ENCODE measurements at places on chromosomes 7 and 10. TPM values are rescaled to one million over a fixed set of nuclear protein-coding genes. Genes with fewer than 3 reads are reported as not detected.

Gene CHRM2
- not detected for polyA plus RNA-seq

Gene PRF1
- 0.07 TPM for polyA plus RNA-seq

DNA sequence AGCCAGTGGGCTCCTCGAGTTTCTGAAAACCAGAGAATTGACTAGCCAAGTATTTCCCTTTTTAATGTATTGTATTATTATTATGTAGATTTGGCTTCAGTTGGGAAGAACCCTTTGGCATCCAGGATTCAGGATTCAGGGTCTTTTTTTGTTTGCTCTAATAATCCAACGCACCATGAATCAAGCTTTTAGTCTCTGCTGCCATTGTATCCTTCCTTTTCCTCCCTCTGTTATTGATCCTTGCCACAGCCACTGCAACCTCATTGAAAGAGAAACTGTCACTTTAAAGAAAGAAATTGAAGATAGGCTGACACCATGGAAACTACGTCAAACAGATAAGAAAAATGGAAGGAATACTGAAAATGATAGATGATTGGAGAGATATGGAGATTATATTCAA lies 150.0 kb downstream of the CHRM2 start:
- no peak for DNase-seq

DNA sequence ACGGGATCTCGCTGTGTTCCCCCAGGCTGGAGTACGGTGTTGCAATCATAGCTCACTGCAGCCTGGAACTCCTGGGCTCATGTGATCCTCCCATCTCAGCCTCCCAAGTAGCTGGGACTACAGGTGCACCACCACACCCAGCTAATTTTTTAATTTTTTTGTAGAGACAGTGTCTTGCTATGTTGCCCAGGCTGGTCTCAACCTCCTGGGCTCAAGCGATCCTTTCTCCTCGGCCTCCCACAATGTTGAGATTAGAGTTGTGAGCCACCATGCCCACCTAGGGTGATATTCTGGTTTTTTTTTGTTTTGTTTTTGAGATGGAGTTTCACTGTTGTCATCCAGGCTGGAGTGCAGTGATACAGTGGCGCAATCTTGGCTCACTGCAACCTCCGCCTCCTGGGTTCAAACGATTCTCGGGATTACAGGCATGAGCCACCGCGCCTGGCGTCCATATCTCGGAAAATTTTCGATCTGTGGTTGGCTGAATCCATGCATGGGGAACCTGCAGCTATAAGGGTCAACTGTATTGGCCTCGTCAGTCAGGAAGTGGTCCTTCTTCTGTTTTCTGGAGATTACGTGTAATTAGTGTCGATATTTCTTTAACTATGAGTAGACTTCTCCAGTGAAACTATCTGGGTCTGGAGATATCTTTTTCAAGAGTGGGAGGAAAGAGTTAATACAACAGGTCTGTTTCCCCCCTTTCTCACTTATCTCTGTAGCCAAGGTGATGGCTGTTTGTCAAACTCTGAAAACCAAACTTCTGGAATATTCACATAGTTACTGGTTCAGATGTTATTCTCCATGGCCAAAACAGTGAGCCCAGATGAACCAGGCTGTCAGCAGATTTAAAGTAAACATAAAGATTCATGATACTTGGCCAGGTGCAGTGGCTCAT lies 21.0 kb upstream of the FIS1 start:
- DNase-seq = no peak

Gene MSS51
- 0.36 TPM for polyA plus RNA-seq

DNA sequence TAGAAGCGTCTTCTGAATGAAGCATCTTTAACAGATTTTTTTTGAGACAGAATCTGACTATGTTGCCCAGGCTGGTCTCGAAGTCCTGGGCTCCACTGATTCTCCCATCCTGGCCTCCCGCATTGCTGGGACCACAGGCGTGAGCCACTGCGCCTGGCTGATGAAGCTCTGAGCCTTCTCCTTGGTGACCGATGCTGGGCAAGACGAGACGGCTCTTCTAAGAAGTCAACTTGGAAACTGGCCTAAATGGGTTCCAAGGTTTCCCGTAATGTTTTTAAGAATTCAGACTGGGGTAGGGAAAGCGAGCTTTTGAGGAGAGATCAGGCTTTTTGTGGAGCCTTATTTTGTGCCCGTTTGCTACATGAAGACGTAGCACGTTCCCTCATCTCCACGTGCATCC lies 224.5 kb downstream of the ZMYND11 start:
- no peak for DNase-seq

DNA sequence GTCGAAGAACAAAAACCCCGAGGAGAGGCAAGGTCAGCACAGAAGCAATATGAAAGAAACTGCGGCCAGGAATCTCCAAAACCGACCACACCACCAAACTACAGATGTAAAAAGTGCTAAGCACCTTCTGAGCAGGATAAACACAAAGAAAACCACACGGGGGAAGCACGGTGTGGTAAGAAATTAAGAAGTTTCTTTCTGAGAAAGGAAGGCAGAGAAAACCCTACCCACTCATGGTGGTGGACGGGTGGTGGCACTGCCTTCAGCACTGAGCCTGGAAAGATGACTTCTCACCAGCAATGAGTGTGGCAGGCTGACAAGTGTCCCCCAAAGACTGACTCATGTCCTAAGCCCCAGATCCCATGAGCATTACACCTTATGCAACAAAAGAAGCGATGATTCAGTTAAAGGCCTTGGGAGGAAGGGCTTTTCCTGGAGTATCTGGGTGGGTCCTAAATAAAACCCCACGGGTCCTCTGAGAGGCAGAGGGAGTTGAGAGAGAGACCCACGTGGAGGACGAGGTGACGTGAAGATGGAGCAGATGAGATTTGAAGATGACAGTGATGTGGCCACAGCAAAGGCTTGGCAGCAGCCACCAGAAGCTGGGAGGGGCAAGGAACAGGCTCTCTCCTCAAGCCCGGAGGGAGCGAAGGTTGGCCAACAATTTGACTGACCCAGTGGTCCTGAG lies 124.9 kb downstream of the DLG5 start:
- peak; percentile 74 for DNase-seq

- no peak for DNase-seq
Observed at GRCh38 chr7:87627634-87627994, 584 bp upstream of the RUNDC3B start.

GRCh38 chr7:154953006-154953684 lies 49.8 kb downstream of the PAXIP1 start:
- peak; percentile 16 for DNase-seq

Gene ENO4
- polyA plus RNA-seq = 0.18 TPM

GRCh38 chr7:94972296-94972695 lies 64.9 kb downstream of the PPP1R9A start:
- DNase-seq = no peak

DNA sequence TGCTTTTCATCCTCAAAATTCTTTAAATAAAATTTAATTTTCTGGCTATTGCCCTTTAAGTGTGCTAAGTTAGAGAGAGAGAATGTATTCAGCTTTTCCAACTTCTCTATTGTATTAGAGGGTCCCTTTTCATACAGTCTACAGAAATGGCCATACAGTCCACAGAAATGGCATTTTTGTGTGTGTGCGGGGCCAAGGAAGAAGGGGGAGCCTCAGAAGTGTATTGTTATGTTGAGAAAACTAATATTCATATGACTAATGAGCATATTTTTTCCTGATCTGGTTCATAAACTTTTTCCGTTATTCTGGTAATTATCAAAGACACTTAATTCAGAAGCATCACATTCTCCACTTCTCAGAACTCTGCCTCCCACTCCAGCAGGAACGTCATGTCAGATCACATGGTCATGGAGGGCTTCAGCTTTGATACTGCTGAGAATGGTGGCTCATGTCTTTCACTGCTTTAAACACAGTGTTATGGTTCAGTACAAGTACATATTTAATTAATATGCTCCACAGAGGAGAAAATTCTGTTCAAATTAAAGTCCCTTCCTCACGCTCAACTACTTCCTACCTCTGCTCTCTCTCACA lies 37.1 kb downstream of the ELMO1 start:
- no peak for DNase-seq

- DNase-seq = peak; percentile 57
Observed at GRCh38 chr7:45089341-45089891, 647 bp upstream of the NACAD start.

DNA sequence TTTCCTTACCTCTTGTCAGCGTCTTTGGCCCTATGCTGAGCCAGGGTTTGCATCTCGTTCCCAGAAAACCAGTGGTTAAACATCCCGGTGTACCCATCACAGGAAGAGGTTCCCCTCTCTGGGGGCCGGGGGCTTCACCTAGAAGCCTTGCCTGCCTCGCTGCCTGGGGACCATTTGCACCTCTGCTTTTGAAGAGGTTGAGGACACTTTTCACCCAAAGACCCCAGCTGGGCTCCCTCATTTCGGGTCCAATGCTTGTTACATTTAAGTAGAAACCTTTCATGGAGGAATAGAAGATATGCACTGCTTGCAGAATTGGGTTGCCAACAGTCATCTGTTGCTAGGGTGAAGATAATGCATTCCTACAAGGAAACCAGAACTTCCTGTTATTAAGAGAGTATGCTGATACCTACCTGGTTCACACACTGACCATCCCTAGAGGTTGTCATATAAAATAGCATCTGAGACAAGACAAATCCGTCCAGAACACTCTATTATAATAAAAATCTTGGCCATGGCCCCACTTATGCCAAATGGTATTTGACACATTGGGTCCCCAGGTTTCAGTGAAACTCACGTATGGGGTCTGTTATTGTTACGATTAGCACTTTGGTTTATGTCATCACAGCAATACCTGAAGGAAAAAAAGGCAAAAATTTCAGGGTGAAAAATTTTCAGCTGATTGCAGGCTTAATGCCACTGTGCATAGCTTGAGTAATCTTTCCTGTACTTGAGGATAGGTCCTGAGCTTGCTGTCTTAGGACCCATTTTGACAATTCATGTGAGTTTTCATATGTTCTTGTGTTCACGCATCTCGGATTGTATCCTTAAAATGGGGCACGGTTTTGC lies 917 bp downstream of the ZNF365 start:
- DNase-seq = peak; percentile 78

- no peak for DNase-seq
Observed at GRCh38 chr7:157281221-157281998, 55.4 kb upstream of the DNAJB6 start.

Gene CAV1
- polyA plus RNA-seq = 1,604 TPM

DNA sequence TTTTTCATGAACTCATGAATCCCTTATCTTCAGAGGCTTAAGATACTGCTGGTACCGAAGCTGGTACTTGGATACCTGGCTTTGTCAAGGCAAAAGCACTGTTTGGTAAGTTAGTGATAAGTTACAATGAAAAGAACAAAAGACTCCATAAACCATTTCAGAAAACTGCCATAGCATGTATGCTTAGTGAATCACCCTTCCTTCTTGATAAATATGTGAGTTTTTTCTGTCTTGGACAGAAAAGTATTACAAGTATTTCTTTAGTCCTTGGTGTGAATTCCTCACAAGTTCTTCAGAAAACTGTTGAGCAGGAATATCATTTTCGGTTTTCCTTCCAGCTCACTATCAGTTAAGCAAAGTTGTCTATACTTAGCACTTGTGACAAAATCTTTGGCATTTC lies 25.6 kb downstream of the PUS7 start:
- peak; percentile 3 for DNase-seq

GRCh38 chr10:33095867-33096815 lies 138.1 kb upstream of the ITGB1 start:
- no peak for DNase-seq

GRCh38 chr7:100221231-100221718 lies 1.5 kb downstream of the PVRIG start:
- no peak for DNase-seq

- DNase-seq = no peak
Observed at GRCh38 chr10:42583828-42584227, 54.5 kb downstream of the ZNF33B start.

- no peak for DNase-seq
Observed at GRCh38 chr10:62655337-62655994, 149.1 kb upstream of the ADO start.

Gene SPDYE1
- polyA plus RNA-seq = not detected

- DNase-seq = peak; percentile 40
Observed at GRCh38 chr10:114822444-114823076, 980 bp downstream of the FHIP2A start.

Gene PDE1C
- polyA plus RNA-seq = 8.0 TPM

DNA sequence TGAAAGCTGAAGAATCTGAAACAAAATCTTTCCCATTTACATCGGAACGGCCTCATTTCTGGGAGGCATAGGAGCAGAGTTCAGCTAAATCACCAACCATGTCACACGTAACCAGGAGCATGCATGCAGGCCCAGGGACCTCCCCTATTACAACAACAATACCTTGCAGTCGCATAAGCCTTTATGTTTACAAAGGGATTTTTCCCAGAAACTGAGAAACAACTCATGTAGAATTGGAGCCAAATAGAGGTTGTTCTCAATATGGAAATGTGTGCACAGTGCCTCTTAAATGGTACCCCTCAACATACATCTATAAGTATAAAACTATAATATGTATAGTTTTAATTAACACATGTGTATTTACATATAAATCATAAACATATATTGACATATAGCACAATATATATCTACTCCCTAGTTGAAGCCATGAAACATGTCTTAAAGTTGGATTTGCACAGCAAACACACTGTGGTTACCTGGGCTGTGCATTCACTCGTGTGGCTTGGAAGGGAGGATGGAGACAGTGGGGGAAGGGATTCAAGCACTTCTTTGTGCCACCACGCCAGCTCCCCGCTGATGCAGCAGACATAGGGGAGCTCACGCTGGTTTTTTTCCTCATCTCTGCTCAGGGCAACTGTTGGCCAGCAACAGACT lies 35.0 kb upstream of the DGKI start:
- no peak for DNase-seq

DNA sequence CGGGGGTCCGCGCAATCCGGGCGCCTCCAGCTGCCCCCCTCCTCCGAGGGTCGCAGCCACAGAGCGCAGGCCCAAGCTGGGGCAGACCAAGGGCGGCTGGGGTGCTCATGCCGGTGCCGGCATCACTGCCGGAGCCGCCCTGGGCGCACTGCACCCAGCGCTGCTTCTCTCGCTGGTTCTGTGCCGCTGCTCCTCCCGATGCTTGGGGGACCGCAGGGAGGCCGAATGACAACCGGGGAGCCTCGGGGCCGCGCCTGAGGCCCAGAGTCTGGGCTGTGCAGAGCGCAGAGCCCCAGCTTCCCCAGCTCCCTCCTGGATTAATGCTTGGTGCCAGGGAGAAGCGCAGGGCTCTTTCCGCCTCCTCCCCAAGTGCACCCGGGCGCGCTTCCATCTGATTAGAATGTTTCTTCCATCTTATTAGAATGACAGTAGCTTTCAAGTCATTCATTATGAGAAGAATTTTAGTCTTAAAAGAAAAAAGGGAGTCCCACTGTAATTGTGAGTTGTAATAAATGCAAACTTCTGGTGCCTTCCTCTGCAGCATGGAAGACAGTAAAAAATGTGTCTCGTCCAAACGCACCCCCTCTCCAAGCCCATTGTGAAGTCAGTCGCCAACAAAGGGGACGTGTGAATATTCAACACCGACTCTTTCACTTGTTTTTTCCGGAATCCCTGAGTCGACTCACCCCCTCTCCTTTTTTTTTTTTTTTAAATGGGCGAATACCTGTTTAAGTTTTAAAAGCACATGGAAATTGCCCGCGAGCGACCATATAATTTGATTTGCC lies 19.5 kb upstream of the PTF1A start:
- peak; percentile 28 for DNase-seq

- DNase-seq = no peak
Observed at GRCh38 chr7:11120068-11120664, 146.5 kb downstream of the PHF14 start.

All from mammary epithelial cell (primary cell).